ENCODE measurements at places on chromosomes 4 and X. TPM values are rescaled to one million over a fixed set of nuclear protein-coding genes. Genes with fewer than 3 reads are reported as not detected.

Gene TCEAL5
- not detected for total RNA-seq

Gene ADAM29
- not detected for total RNA-seq

Gene PPP1R2C
- not detected for total RNA-seq

Gene AR
- total RNA-seq: 6.3 TPM

Gene GABRG1
- total RNA-seq: not detected

- no peak for DNase-seq
These were observed 156.9 kb downstream of the ENOX2 start for GRCh38 chrX:130746077-130746476.

DNA sequence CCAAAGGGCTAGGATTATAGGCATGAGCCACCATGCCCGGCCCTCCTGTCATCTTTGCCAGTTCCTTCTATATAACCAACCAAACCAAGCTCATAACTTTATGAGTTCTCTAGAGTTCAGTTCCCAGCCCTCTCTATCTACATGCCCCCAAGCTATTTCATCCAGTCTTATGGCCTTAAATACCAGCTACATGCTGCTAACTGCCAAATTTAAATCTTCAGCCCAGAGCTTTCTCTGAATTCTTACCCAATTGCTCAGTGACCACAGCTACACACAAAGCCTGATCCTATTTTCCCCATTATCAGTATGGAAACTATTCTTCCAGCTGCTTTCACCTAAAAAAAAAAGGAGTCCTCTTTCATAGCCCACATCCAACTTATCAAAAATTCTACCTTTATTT is 23.1 kb downstream of the TMEM184C start:
- peak; percentile 30 for DNase-seq

DNA sequence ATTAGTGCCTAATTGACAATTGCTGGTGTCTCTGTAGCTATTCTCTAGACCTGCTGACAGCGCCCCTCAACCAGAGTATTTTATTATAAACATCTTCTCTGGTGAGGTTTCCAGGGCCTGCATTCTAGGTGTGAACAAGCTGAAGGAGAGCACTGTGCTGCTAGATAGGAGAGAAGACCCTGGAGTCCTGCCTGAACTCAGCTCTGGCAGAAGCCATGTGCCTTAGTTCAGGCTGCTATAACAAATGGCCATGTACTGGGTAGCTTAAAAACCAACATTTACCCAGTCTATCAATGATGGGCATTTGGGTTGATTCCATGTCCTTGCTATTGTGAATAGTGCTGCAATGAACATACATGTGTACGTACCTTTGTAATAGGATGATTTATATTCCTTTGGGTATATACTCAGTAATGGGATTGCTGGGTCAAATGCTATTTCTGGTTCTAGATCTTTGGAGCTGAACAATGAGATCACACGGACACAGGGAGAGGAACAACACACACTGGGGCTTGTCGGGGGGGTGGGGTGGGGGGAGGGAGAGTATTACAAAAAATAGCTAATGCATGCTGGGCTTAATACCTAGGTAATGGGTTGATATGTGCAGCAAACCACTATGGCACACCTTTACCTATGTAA is 185.5 kb upstream of the CPEB2 start:
- DNase-seq: no peak

- DNase-seq: no peak
These were observed 490.3 kb upstream of the PABPC4L start for GRCh38 chr4:134691915-134692314.

DNA sequence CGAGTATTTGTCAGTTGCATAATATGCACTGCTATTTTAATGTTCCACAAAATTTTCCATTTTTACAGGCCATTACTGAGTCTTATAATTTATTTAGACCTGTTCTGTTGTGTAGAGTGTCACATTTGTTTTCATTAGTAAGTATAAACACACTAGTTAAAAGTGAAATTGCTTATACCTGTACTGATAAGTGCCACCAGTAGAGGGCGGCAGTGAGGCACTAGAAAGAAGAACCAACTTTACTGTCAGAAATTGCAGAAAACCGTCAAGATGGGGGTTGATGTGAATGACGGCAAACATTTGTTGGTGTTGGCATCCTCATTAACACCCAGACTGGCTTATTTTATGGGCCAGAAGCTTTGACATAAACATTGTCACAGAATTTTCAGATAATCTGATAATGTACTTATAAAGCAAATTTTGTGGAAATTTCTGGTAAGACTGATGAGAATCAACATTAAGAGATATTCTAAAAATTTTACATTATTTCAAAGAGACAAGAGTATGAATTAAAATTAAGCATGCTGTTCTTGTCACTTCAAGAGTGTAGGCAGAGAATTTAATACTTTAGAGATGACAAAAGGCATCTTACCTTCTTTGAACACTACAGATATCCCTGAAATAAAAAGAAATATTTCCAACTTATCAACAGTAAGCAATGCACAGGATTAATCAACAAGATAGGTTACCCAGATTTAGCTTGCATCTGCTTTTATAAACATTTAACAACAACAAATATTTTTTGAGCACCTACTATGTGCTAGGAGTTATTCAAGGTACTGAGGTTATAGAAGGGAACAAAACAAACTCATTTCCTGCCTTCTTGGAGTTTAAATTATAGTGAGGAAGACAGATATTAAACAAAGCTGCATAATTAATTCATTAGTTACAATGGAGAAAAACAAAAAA is 24.9 kb downstream of the ALPK1 start:
- DNase-seq: peak; percentile 69

DNA sequence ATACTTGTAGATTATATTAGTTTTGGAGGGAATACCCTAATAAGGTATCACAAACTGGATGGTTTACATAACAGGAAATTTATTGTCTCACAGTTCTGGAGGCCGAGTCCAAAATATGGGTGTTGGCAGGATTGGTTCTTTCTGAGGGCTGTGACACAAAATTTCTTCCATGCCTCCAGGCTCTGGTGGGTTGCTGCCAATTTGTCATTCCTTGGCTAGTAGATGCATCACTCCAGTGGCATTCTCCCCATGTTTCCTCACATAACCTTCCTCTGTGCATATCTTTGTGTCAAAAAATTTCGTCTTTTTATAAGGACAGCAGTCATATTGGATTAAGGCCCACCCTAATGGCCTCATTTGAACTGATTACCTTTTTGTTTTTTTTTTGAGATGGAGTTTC is 49.3 kb downstream of the APELA start:
- DNase-seq: peak; percentile 2

- peak; percentile 47 for DNase-seq
These were observed 50.9 kb downstream of the ABCG2 start for GRCh38 chr4:88107406-88108107.

- DNase-seq: no peak
These were observed 147.5 kb upstream of the SMIM31 start for GRCh38 chr4:164606478-164606877.

DNA sequence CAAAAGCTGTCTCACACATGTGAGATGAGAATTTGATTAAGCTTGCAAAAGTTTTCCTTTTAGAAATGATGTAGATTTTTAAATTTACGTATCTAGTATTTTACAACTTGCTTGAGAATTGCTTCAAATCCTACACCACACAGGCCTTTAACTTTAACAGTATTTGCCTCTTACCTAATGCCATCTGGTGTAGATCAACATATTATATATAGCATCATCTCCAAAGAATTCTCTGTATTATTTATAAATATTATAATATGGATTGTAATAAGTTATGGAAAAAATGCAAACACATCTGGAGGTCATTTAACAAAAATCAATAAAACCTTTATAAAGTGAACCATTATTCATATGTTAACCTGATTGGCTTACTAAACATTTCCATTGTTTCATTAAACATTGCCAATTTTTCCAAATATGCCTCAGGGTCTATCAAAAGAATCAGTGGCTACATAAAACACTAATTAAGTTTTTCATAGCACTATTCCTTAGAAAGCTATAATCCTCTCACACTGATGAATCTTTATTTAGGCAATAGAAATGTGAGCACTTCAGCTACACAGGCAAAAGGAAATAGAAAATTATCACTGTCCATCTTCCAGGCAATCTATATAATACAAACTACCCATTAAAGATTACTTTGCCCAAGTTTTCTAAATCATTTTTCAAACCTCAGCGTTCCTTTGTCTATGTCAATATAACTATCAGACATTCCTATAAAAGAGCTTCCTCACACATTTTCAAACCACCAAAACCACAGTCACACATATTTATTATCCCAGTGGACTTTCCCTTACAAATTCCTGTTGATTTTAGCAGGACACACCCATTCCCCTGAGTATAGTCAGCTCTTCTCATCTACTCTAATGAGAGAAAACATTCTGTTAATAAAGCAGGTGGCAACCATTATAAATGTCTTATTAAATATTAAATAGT is 83.5 kb upstream of the INTU start:
- DNase-seq: no peak

GRCh38 chr4:525660-526059 is 26.6 kb downstream of the PIGG start:
- DNase-seq: no peak

- no peak for DNase-seq
These were observed 213.1 kb upstream of the PSAPL1 start for GRCh38 chr4:7647600-7648543.

- peak; percentile 39 for DNase-seq
These were observed 115.5 kb upstream of the MYOZ2 start for GRCh38 chr4:119020158-119020557.

DNA sequence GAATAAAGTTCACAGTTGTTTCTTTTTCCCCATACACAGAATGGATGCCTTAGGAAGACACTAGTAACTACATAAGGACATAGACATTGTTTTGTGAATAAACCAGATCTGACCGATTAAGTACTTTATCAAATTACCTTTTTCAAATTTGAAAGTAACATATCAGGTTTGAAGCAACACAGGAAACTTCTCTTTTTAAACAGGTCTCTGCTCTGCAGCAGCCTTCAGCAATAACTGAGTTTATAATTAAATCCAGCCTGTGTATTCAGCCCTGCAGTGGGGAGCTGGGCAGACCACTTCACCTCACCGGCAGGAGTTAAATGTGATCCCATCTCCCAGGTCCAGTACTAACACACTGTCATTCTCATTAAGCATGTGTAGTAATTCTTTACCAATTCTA is 68.3 kb upstream of the ATOH1 start:
- DNase-seq: no peak
